ENCODE measurements at places on chromosomes 4 and X.

GRCh38 chr4:75340561-75340960 is 173.6 kb downstream of the RCHY1 start:
- no peaks in the 10 kb centered on the region for H3K4me1 ChIP-seq
- no peak overlapping the region for H3K27ac ChIP-seq
- no peaks in the 10 kb centered on the region for H3K36me3 ChIP-seq
- DNase-seq = no peak

DNA sequence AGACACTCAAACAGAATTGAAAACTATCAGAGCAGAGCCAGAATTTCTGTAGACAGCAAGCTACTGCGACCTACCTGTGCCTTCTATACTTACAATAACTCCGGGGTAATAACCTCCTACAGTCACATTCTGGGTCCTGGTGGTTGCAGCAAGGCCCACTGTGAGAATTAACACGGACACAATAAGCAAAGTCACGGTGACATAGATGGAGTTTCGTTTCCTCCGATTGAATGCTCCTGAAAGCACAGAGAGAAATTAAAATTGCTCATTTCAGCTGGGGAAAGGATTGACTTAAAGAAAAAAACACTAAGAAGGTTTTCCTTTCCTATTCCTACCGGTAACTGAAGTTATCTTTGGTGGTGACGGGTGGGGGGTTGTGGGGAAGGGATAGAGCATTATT is 7.0 kb downstream of the TMEM255A start:
- H3K4me1 ChIP-seq = peaks cover 6% of the 10 kb centered on the region
- H3K4me3 ChIP-seq = no peak overlapping the region
- H3K27me3 ChIP-seq = no peaks in the 10 kb centered on the region

DNA sequence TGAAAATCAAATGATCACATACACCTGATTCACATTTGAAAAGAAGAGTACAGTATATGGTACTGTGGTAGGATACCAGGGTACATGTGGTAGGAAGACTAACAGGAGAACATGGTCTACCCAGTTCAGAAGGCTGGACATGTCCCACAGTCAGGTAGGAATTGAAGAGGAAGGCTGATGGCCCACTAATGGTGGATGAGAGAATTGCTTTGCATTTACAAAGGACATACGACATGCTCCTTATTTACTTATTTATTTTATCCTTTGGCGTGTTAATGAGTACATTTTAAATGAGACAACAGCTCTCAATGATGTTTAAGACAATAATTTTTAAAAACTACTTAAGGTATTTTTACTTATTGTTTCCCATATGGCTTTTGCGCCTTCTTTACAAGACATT is 106.7 kb upstream of the BMP2K start:
- no peak for DNase-seq
- no peak overlapping the region for H3K27ac ChIP-seq
- no peaks in the 10 kb centered on the region for H3K36me3 ChIP-seq
- H3K4me3 ChIP-seq = no peak overlapping the region
- H3K4me1 ChIP-seq = no peaks in the 10 kb centered on the region
- no peaks in the 10 kb centered on the region for H3K27me3 ChIP-seq

DNA sequence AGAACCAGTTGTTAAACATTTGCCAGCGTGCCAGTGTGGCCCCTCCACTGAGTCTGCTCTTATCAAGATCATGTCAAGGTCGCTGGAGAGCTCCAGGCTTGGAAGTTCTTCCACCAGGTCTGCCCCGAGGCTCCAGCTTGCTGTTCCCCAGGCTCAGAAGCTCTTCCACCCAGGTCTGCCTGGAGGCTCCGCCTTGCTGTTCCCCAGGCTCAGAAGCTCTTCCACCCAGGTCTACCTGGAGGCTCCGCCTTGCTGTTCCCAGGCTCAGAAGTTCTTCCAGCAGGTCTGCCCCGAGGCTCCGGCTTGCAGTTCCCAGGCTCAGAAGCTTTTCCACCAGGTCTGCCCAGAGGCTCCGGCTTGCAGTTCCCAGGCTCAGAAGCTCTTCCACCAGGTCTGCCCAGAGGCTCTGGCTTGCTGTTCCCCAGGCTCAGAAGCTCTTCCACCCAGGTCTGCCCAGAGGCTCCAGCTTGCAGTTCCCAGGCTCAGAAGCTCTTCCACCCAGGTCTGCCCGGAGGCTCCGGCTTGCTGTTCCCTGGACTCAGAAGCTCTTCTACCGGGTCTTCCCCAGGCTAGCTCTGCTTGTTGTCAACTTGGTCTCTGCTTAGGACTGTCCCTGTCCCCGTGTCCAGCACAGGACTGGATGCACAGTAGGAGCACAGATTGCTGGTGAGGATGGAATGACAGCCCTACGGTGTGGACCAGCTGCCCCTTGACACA is 54.4 kb downstream of the HMX1 start:
- H3K36me3 ChIP-seq = no peaks in the 10 kb centered on the region
- H3K4me1 ChIP-seq = no peaks in the 10 kb centered on the region
- DNase-seq = no peak

DNA sequence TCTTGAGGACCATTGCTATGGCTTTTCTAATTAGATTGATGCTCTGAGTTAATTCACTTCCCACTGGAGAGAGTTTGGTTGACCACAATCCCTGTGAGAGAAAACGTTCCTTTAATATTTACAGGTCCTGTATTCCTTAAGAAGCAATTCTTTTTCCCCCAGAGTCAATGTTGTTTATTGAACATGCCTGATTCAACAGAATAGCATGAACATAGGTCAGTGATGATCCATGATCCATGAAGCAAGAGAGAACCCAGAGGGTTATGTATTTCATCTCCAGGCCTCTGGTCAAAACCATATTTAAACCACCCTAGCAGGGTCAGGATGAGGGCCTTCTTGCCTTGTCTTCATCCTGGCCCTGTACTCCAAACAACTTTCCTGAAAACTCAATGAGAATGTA is 39.4 kb upstream of the EFHC2 start:
- H3K36me3 ChIP-seq = no peaks in the 10 kb centered on the region
- H3K4me3 ChIP-seq = no peak overlapping the region
- DNase-seq = no peak
- no peaks in the 10 kb centered on the region for H3K27me3 ChIP-seq

DNA sequence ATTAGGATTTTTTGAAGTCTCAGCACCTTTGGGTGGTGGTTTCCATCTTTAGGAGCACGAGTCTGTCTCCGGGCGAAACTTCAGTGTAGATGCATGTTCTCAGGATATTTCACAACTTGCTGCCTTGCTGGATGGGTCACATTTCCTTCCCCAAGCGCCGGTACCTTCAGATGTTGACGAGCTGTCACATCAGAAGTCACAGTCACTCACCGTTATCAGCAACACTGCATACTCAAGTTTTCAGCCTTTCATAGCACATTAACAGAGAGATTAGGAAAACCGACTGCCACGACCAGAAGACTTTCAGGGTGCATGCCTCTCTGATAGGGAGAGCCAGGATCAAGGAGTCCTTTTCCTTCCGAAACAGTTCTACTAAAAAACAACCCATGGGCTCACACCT is 77.8 kb downstream of the SHROOM2 start:
- DNase-seq = no peak
- H3K27me3 ChIP-seq = no peaks in the 10 kb centered on the region
- no peak overlapping the region for H3K4me3 ChIP-seq
- no peaks in the 10 kb centered on the region for H3K4me1 ChIP-seq
- H3K27ac ChIP-seq = no peak overlapping the region

- DNase-seq = no peak
- no peak overlapping the region for H3K27ac ChIP-seq
- no peaks in the 10 kb centered on the region for H3K27me3 ChIP-seq
- no peaks in the 10 kb centered on the region for H3K36me3 ChIP-seq
- H3K4me3 ChIP-seq = no peak overlapping the region
- no peaks in the 10 kb centered on the region for H3K4me1 ChIP-seq
Measured at GRCh38 chr4:17103231-17103630, 204.8 kb upstream of the LDB2 start.

DNA sequence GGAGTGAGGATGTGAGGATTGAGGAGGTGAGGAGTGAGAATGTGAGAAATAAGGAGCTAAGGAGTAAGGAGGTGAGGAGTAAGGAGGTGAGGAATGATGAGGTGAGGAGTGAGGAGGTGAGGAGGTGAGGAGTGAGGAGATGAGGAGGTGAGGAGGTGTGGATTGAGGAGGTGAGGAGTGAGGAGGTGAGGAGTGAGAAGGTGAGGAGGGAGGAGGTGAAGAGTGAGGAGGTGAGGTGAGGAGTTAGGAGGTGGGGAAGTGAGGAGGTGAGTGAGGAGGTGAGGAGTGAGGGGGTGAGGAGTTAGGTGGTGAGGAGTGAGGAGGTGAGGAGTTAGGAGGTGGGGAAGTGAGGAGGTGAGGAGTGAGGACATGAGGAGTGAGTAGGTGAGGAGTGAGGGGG is 74.8 kb upstream of the MXD4 start:
- no peaks in the 10 kb centered on the region for H3K27me3 ChIP-seq
- no peak for DNase-seq
- H3K36me3 ChIP-seq = no peaks in the 10 kb centered on the region
- H3K4me3 ChIP-seq = no peak overlapping the region
- H3K4me1 ChIP-seq = no peaks in the 10 kb centered on the region
